Posterior cingulate gyrus (tissue), 11 donors: ENCODE measurements at places on chromosomes 4 and X.

GRCh38 chrX:101658661-101659491 lies 774 bp downstream of the ARMCX2 start:
- peak; percentile 95 for DNase-seq

DNA sequence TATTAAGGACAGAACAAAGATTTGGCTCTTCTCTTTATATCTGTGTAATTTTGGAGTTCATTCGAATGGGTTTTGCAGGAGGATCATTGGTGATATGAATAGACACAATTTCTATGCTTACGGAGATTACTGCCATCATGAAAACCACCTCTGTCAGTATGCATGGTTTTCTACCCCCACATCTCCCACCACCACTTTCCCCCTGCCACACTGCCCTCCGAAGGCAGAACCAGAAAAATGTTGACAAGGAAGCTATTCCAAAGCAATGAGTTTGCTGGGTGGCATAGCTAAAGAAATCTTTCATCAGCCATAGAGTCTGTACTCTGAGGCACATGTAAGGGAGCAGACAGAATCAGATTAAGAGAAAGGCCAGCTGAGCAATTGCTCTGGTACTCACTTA lies 567.3 kb upstream of the ACTRT1 start:
- DNase-seq = no peak

GRCh38 chr4:10495651-10496050 lies 38.4 kb upstream of the ZNF518B start:
- DNase-seq = no peak

DNA sequence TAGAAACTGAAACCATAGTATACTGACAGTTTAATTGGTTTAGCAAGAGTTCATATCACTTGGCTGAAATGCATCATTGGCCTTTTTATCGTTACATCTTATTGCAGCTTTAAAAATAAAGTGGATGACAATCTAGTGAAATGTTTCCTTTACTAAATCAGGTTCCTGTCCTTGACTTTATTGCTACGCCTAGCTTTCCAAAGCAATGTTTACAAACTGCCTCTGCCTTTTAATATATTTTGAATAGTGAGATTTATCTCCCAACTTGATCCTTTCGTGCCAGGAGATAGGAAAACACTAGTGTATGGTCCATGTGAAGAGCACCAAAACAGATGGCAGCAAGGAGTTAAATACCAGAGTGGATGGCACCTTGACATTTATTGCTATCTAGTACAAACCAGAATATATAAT lies 67.0 kb downstream of the GPC3 start:
- no peak for DNase-seq

- DNase-seq = no peak
Observed at GRCh38 chrX:65537229-65537628, 2.6 kb upstream of the LAS1L start.

- no peak for DNase-seq
Observed at GRCh38 chr4:152360045-152360410, 175.9 kb downstream of the FBXW7 start.

- DNase-seq = no peak
Observed at GRCh38 chr4:107482546-107482945, 237.5 kb downstream of the PAPSS1 start.

GRCh38 chr4:168059251-168059650 lies 33.1 kb upstream of the ANXA10 start:
- no peak for DNase-seq

- no peak for DNase-seq
Observed at GRCh38 chrX:39242187-39242586, 440.9 kb downstream of the MID1IP1 start.

DNA sequence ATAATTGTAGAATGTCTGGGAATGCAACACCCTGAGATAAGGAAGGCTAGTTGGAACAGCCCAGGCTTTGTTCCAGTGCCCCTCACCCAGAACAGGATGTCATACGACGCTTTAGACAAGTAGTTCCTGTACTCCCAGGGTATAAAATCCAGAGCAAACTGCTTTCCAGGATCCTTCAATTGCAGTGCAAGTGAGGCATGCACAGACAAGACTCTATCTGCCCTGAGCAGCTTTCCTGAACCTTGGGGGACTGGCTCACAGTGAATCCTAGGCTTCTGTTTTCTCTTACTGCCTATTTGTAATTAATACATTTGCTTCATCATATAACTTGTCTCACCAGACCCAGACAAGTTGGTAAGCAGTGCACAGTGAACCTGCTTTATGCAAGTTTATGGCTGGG lies 48.4 kb upstream of the IL9R start:
- no peak for DNase-seq

- DNase-seq = no peak
Observed at GRCh38 chrX:53005327-53005726, 43.3 kb upstream of the GPR173 start.

DNA sequence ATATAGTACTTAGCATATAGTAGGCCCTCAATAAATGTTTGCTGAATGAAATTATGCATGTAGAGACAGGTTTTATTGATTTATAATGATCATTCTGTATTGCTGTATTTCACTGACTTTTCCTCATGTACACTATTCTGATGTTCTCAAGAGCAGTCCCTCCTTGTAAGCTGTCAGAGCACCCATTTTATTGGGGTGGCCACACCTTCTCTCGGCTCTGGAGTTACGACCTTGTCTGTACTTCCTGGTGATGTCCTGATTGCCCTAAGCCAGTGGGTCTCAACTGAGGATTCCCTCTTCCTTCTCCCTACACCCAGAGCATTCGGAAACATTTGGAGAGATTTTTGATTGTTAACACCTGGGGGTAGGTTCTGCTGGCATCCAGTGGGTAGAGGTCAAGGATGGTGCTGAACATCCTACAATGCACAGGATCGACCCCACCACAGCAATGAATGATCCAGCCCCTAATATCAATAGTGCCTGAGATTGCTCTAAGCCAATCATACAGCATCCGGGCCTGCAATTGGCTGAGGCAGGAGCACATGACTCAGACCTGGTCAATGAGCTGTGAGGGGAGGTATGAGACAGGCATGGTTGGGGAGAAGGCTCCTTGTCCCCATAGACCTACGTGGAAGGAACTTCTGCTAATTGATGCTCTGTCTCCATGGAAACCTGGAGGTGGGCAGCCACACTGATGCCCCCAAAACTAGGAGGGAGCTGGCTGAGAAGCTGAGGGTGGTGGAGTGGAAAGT lies 58.8 kb downstream of the CLDN34 start:
- DNase-seq = no peak

DNA sequence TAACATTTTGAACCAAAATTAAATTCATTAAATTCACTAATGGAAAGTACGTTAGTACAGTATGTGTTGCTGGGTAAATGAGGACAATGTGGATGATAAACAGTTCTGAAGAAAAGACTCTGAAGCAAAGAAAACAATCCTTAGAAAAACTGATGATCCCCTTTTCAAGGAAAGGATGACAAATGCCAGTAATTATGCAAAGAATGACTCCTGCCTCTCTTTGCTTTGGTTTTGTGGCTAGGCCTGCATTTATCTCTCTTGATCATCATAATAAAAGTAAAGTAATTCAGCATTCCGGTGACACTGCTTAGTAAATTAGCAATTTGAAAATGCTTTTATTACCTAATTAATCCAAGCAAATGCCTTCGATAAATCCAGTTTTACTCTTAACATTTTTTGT lies 652.2 kb upstream of the DIPK2B start:
- DNase-seq = no peak

DNA sequence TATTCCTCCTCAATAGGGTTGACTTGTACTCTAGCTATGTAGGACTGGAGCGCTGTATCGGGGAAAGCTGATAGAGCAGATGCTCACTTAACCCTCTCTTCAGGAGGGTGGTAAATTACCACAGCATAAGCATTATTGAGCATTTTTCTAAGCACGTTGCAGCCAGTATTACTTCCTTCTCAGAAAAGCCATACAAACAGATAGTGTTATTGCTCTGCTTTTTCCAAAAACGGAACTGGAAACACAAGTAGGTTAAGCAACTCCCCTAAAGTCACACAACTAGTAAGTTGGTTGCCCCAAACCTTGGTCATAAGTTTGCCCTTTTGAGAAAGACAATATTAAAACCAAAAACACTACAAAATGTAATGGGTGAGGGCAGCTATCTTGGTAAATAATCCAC lies 73.9 kb downstream of the REELD1 start:
- DNase-seq = no peak

DNA sequence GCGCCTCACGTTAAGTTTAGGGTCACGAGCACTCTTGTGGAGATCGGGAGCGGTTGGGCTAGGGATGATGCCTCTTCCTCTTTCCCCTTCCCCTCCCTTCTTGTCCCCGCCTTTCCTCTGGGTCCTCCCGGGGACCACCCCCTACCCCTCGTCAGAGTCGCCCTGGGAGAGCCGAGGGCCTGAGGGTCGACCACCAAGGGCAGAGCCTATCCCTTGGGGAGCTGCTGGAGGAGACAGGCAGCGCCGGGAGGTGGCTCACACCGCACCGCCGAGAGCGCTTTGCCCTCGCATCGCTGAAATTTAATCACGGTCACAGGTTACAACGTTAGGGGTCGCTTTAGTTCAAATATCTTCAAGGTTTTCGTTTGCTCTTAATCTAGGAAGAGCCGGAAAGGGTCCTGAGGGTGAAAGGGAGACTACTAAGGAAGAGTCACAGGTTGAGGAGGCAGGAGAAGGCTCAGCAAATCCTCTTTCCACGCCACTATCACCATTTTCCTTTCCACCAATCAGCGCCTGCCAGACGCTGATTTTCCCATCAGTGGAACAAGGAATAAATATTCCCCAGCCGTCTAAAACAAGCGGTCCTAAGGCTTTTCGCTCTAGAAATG lies 528 bp upstream of the SNCA start:
- peak; percentile 50 for DNase-seq

DNA sequence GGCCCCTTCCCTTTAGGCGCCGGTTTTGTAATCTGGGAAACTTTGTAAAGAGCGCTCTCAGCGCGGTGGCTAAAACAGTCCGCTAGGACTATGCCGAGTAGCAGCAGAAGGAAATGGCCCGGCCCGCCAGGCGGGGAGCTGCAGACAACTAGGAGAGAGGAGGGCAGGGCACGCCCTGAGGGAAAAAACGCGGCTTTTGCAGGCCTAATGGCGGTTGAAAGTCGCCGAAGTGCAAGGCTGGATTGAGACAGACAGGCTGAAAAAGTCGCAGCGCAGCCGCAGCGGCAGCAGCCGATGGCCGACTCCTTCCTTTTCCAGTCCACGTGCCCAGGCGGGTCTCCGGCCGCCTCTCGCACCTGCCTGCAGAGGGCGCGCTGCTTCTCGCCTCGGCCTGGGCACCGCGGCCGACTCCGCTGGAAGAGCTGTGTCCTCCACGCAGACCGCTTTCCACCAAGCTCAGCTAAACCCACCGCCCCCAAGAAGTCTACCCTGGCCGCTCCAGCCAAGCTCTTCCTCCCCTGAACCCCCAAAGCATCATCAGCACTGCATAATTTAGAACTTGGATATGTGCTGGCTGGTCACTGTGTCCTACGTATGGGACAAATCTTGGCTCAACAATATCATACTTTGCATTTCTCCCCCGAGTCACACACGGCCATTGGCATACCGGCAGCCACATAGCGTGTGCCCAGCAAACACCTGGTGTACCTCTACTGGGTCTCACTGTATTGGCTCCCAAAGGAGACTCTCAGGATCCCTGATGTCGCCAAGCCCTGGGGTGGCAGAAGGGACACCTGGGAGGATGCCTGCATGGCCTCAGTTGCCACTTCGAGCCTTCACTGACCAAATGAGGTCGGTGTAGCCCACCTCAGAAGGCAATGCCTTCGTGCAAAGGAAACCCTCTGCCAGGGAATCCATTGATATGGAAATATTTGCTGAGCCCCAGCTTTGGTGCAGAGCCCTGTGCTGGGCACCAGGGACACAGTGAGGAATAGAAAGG lies 14.5 kb downstream of the SLC25A5 start:
- DNase-seq = peak; percentile 48

GRCh38 chr4:26183017-26183416 lies 137.8 kb upstream of the RBPJ start:
- DNase-seq = no peak

- no peak for DNase-seq
Observed at GRCh38 chr4:65880594-65880993, 210.3 kb upstream of the EPHA5 start.

DNA sequence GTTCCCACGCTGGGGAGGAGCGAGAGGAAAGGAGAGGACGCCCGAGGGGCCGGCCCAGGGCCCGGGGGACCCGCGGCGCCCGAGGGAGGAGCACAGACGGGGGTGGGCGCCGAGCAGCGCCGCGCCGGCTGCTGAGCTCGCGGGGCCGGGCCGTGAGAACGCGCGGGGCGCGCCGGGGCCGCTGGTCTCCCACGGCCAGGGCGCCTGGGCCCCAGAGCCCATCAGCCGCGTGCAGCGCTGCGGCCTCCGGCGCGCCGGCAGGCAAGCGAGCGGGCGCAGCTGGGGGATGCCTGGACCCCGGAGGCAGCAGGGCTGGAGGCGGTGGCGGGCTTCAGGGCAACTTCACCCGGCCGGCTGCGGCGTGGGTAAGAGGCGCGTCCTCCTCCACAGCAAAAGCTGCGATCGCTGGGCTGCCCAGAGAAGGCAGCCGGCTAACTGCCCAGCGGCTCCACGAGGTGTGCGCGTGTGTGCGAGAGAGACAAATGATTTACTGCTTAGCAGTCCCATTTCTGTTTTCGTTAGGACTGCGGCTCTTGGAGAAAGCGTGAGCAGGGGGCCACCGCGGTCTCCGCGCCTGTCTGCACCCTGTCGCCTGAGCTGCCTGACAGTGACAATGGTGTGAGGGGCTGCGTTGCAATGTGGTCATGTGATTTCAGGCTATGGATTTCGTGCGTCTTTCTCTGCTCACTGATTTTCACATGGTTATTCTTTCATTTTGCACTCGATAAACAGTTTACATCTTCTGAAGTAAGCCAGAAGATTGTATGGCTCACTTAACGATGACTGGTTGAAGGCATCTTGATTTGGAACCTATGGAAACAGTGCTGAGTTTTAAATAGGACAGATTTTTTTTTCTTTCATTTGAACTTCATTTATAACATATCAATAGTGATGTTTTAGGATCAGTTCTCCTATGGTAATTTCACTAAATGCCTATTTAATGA lies 1.2 kb downstream of the GUCY1A1 start:
- DNase-seq = peak; percentile 41

DNA sequence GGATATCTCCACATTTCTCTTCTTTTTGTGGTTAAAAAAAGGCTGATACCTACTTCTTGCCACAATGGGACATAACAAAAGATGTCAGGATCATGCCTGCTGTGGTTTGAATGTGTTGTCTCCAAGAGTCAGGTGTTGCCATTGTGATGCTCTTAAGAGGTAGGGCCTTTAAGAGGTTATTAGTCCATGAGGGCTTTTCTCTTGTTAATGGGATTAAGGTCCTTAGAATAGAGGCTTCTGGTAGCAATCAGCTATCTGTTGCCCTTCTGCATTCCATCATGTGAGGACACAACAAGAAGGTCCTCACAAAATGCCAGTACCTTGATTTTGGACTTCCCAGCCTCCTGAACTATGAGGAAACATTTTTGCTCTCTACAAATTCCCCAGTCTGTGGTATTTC lies 191.4 kb downstream of the GBA3 start:
- DNase-seq = no peak

DNA sequence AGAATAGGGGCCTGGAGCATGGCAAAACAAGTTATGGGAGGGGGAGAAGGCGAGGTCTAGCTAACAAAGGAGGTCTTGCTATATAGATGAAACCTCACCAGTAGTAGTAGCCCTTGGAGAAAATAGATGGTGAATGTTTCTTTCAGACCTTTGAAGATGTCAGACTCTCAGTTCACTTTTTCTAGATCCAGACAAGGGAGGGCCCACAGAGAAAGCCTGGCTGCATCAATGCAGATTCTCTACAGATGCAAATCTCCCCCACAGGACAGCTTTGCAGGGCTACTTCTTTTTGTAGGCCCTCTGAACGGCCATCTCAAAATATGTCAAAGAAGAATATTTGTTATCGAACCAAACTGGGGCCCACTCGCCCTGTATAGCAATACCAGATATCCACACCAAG lies 159.7 kb downstream of the ANK2 start:
- DNase-seq = no peak
